GM18507 (cell line): ENCODE measurements at places on chromosomes 3 and 15.

- DNase-seq, result no peak
These were observed 170.8 kb downstream of the IGSF11 start for GRCh38 chr3:118863731-118864322.

DNA sequence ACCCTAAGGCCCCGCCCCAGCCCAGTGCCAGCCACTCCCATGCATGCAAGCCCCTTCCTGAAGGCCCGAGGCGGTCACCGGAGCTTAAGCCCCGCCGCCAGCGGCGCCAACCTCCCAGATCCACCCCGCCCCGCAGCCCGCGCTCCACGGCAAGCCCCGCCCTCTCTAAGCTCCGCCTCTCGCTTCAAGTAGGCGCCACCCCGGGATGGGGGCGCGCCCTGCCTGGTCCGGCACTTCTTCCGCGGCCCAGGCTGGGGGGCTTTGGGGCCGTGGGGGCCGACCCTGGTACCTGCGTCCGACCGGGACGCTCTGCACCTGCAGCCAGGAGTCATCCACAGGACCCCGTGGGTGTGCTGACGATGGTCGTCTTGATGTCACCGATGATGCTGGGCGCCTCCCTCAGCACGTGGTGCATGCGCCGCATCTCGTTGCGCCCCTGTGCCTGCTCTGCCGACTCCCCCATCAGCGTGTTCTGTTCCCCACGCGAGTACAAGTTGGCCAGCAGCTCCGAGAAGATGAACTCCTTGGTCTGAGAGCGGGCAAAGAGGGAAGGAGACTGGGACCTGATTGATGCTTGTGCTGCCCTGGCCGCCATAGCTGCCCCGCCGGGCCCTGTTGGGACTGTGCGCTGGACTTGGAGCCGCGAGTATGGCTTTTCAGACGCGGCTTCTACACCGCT lies 26.1 kb upstream of the CSPG4 start:
- peak; percentile 98 for DNase-seq

DNA sequence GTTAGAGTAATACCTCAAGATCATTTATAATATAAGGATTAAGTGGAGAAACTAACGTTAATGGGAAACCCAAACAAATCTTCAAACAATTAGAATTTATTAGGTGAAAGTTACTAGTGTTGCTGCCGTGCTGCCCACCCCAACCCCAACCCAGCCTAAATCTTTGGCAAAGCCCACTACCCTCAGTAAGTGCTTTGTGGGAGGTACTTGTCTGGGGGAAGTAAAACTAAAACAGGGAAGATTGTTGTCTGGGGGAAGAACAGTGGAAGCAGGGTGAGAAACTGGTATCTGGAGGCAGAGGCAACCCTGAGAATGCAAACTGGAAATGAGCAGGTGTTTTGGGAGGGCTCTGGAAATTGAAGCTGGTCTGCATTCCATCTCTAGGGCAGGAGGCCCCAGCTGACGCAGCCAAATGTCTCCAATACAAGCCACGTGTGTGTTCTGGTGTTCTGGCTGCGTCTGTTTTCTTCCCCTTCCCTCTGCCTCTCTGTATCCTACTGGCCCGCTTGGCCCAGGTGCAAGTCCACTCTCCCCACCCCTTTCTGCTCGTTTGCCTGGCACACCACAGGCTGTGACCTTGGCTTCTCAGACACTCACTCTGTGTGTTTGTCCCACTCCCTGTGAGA lies 32.7 kb downstream of the FEM1B start:
- DNase-seq, result no peak

DNA sequence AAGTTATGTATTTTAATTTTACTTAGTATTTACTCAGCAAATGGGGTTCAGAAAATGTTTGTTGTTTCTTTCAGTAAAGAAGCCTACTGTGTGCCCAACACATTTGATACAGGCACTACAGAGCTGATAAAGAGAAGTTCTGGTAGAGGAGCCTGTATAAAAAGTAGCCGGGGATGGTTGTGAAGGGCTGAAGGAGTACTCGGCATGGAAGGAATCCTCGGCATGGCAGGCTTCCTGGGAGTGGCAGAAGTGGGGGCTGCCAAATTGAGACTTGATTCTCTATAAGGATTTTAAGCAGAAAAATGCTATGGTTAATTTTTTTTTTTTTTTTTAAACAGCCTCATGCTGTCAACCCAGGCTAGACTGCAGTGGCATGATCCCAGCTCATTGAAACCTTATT lies 9.3 kb downstream of the ARL13B start:
- DNase-seq, result no peak

GRCh38 chr15:90151989-90152645 lies 49.0 kb upstream of the SEMA4B start:
- DNase-seq, result no peak

GRCh38 chr3:156160647-156161046 lies 40.3 kb downstream of the KCNAB1 start:
- no peak for DNase-seq

DNA sequence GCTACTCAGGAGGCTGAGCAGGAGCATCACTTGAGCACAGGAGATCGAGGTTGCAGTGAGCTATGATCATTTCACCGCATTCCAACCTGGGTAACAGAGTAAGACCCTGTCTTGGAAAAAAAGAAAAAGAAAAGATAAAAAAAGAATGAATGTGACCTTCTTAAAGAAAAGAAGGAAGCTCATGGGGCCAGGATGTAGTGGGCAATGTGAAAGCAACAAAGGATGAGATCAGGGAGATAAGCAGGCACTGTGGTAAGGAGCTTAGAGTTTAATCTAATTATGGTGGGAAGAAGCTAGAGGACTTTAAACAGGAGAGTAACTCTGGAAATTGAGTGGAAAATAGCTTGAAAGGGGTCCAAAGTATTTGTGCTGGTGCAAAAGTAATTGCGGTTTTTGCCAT lies 231.6 kb upstream of the UBE2E2 start:
- DNase-seq, result no peak

DNA sequence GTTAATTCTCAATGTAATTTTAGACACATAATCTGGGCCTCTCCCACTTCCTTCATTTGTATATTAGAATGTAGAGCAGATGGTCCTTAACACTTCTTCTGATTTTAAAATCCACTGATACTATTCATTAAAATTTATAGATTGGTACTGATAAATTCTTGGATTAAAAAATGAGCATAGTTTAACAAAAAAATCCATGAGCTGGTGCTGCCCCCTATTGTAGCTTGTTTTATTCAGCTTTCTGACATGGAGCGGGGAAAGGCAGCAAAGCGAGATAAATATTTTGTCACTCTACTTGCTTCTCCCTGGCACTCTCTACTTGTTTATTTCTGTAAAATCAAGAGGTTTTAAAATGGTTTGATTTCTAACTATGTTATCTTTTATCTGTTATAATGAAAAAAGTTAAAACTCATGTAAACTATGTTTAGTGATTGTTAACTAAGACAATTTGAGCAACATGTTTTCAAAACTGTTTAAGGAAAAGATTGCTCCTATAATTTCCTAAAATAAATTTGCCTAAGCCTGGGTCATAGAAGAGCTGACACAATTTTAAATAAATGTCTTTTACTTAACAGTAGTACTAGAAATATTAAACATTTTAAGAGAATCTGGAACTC lies 26.5 kb upstream of the PLOD2 start:
- DNase-seq, result no peak

DNA sequence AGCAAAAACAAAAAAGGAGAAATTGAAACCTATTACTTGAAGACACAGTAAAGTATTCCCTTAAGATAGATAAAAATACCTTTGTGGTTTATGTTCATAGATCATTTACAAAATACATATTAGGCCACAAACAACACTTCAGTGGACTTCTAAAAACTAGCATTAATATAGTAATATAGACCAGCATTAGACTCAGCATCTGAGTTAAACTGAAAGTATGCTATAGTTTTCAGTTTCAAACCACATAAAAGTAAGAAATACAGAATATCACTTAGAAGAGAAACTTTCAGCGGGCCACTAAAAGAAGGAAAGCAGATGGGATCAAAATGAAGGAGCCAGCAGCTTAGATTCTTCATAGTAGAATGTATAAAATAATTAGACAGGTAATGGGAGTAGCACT lies 86.6 kb downstream of the MSL2 start:
- DNase-seq, result peak; percentile 40

- no peak for DNase-seq
These were observed at the start of gene MGLL for GRCh38 chr3:127822041-127822681. Gene MGLL, minus strand, starts transcription at chr3:127822515. Its CDS starts 197 bp downstream, at chr3:127822318.

DNA sequence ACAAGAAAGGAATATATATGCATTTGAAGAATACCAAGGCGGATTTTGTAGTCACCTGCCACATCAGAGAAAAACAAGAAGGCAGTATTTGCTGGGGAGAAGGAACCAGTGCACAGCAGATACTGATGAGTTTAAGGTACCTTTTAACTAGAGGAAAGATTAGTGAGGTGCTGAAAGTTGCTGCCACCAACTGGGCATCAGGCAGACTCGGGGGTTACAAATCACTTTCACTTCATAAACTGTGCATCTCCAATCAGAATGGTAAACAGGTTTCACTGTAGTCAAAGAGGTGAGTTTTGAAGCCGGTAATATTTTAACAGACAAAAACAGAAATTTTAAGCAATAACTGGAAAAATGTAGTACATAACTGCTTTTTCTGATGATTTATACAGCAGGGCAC lies 4.1 kb downstream of the FBN1 start:
- DNase-seq, result no peak

- DNase-seq, result no peak
These were observed 17.7 kb upstream of the AP4E1 start for GRCh38 chr15:50890751-50891150.

- no peak for DNase-seq
These were observed 40.5 kb downstream of the IGF2BP2 start for GRCh38 chr3:185784317-185784716.

- no peak for DNase-seq
These were observed 168.3 kb upstream of the TSC22D2 start for GRCh38 chr3:150239766-150240165.

GRCh38 chr15:88992216-88992615 lies 79.0 kb upstream of the MFGE8 start:
- DNase-seq, result no peak

DNA sequence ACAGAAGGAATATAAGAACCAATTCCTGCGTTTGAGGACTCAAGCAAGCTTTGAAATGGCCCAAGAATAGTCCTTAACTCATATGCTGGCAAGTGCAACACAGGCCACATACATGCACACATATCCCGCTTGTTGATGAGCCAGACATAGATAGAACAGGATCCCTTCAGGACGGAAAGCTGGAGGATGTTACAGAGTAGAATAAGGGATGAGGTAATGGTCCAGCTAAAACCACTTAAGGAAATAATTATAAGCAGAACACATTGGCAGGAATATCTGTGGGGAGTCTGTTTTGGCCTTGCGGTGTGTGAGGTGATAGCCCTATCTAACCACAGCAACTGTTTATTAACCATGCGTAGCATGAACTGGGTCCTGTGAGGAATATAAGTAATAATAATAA lies 25.0 kb downstream of the SCG3 start:
- no peak for DNase-seq

- no peak for DNase-seq
These were observed 28.5 kb downstream of the EFCAB12 start for GRCh38 chr3:129399895-129400357.

DNA sequence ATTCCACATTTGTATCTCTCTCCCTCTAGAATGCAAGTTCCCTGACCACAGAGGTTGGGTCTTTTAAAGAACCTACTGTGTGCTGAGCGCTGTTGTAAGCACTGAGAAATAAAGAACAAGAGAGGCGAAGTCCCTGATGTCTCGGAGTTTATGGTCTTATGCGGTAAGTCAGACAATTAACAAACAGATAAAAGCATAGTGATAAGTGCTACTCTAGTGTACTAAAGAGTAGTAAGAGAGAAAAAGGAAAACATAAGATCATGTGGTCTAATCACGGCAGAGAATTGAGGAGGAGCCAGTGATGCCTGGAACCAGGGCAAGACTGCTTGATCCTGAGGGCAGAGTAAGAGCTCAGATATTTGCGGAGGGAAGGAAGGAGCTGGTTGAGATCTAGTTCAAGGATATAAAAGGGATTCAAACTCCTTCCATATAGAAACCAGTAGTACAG lies 29.8 kb upstream of the TSC22D2 start:
- DNase-seq, result no peak

DNA sequence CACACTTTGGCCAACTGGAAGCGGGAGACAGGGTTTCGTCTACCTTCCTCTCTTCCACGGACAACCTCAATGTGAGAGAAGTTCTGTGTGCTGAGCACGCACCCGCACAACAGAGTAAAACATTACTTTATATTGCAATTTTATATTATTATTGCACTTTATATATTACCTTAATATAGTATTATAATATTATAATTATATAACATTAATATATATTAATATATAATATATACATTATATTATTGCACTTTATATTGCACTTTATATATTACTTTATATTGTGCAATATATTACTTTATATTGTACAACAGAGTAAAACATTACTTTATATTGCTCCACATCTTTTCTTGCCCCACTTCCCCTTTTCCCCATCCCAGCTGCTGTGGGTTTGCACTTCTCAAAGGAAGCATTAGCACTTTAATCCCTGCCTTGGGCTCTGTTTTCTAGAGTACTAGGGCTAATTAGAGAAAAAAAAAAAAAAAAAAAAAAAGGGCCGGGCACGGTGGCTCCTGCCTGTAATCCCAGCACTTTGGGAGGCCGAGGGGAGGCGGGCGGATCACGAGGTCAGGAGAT lies 76.4 kb upstream of the SLC4A7 start:
- no peak for DNase-seq

- no peak for DNase-seq
These were observed 12.5 kb upstream of the CAMKV start for GRCh38 chr3:49882166-49882565.

- DNase-seq, result no peak
These were observed 19.9 kb downstream of the TTC21A start for GRCh38 chr3:39127269-39127907.

GRCh38 chr3:128426128-128426921 lies 40.4 kb downstream of the DNAJB8 start:
- DNase-seq, result peak; percentile 80

DNA sequence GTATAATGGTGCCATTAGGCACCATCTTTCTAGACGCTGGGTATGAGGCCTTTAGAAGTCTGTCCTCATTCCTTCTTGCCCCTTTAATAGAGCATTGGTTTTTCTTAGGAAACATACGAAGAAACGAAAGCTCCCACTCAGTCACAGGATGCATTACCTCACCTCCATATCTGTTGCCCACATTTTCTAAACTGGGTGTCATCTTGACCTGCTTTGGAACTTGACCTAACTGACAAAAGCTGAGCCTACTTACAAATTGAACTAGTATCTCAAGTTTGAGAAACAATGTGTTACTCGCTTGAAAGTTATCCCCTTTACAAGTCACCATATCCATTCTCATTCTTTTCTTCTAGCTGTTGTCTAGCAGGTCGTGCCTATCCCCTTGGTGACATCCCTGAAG lies 102.7 kb downstream of the VPS8 start:
- DNase-seq, result no peak

DNA sequence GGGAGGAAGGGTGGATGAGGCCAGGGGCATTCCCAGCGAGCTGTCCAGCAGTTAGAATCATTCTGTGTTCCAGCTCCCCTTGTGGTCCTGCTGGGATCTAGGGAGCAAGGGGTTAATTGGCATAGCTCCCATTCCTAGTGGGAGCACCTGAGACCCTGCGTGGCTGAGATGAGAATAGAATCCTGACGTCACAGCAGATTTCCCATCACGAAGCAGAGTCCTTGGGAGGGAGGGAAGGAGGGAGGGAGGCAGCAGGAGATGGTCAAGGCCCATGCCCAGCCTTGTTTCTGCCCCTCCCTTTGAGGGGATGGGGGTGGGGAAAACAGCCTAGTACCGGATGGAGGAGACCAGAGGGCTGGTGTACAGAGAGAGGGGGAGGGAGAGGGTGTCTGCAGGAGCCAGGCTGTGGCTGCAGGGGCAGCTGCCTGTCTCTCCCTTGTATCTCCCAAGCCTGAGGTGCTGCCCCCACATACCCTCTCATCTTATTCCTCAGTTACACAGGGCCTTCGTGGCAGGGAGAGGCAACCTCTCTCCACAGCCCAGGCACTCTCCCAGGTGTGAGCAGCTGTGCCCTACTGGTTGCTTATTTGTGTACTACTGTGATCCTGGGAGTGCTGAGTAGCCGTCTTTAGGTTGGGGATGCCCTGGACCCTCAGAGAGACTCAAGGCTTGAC lies 5.4 kb downstream of the TYRO3 start:
- no peak for DNase-seq
